ENCODE measurements at places on chromosomes 6 and 20.

GRCh38 chr6:34969662-34970265 is 80.7 kb downstream of the ANKS1A start:
- DNase-seq: peak; percentile 43

DNA sequence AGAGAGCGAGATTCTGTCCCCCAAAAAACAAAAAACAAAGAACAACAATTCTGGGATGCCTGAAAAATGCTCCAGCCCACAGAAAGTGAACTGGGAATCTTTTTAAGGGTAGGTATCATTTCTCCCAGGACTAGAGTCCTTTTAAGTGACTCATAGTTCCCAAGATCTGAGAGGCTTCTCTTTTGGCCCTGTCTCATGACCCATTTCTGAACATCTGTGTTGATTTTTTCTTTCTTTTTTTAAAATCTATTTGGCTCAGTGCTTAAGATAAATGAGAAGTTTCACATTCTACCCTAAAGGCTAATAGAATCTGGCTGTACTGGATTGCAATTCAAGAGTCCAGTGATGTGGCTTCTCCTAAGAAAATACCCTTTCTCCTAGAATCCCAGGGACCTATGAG is 217.6 kb upstream of the FOXQ1 start:
- peak; percentile 63 for DNase-seq

GRCh38 chr6:150640556-150641209 is 41.0 kb downstream of the PLEKHG1 start:
- DNase-seq: no peak

GRCh38 chr6:93282521-93283031 is 136.8 kb downstream of the EPHA7 start:
- DNase-seq: no peak

DNA sequence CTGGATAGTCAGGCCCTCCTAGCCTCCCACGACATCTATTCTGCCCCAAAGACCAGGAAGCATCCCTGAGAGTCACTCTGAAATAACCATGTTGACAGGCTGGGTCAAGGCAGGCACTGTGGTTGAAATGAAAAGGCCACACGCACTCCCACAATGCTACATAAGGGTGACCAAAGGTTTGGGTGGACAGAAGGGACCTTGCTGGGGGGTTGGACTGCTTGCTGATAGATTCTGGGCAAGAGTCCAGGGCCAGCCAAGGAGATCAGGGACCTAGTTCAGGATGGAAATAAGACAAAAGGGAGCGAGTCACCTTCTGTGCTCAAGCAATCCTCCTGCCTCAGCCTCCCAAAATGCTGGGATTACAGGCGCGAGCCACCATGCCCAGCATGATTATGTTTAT is 32.5 kb upstream of the DSN1 start:
- no peak for DNase-seq

GRCh38 chr6:14658886-14659561 is 541.5 kb downstream of the CD83 start:
- peak; percentile 50 for DNase-seq

GRCh38 chr6:169099411-169100202 is 154.0 kb downstream of the THBS2 start:
- no peak for DNase-seq

- DNase-seq: no peak
These were observed 10.9 kb upstream of the SLC22A7 start for GRCh38 chr6:43286980-43287716.

GRCh38 chr20:14633507-14633906 is 296.1 kb upstream of the FLRT3 start:
- DNase-seq: no peak

GRCh38 chr6:56915832-56916231 is 39.1 kb upstream of the BEND6 start:
- no peak for DNase-seq

DNA sequence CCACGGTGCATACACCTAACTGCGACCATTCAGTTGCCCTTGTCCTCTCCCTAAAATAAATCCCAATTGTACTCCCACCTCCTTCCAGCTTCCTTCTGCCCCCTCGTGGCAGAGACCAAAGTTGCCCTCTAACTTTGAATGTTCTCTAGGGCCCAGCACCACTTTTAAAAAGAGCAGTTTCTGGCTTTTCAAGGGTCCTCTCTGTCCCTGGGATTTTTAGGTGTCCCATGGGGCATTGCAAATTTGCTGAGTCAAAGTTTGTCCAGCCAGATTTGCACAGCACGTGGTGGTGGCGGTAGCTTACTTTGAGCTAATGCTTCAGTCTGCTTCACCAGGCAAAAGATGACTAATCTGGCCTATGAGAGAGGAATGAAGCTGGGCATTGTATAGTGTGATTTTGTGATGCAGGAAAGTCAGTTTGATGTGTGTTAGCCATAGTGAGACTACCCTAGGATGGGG is 100.2 kb downstream of the PERP start:
- peak; percentile 28 for DNase-seq

GRCh38 chr6:89927264-89927663 is 33.0 kb downstream of the GJA10 start:
- DNase-seq: no peak

- DNase-seq: no peak
These were observed 53.5 kb downstream of the CARMIL1 start for GRCh38 chr6:25332655-25333071.

DNA sequence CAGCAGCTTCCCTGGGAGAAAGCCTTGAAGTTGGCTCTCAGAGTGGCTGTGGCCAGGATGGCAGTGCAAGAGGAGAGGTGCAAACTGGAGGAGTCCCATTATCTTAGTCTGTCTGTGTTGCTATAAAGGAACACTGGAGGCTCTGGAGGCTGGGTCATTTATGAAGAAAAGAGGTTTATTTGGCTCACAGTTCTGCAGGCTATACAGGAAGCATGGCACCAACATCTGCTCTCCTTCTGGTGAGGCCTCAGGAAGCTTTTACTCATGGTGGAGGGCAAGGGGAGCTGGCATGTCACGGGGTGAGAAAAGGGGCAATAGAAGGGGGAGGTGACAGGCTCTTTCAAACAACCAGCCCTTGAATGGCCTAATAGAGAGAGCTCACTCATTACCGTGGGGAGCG is 47.1 kb downstream of the PSMG4 start:
- DNase-seq: no peak

- no peak for DNase-seq
These were observed 27.2 kb upstream of the TULP4 start for GRCh38 chr6:158284876-158285655.

GRCh38 chr6:37433657-37434271 is 743 bp downstream of the CMTR1 start:
- peak; percentile 34 for DNase-seq

DNA sequence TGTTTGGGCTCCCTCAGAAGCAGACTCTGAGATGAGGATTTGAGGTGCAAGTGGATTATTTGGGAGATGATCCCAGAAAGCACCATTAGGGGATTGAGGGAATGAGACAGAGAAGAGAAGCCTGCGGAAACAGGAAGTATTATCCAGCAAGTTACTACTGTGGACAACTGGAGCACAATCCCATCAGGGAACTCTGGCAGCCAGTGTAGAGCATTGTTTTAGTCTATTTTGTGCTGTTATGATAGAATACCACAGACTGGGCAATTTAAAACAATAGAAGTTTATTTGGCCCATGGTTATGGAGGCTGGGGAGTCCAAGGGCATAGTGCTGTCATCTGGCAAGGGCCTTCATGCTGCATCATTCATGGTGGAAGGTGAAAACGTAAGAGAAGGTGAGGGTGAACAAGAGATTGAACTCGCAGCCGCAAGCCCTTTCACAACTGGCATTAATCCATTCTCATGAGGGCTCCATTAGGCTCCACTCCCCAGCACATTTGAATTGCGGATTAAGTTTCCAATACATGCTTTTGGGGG is 43.5 kb upstream of the SLC9A8 start:
- no peak for DNase-seq

GRCh38 chr6:135231469-135231844 is 50.3 kb downstream of the MYB start:
- no peak for DNase-seq

DNA sequence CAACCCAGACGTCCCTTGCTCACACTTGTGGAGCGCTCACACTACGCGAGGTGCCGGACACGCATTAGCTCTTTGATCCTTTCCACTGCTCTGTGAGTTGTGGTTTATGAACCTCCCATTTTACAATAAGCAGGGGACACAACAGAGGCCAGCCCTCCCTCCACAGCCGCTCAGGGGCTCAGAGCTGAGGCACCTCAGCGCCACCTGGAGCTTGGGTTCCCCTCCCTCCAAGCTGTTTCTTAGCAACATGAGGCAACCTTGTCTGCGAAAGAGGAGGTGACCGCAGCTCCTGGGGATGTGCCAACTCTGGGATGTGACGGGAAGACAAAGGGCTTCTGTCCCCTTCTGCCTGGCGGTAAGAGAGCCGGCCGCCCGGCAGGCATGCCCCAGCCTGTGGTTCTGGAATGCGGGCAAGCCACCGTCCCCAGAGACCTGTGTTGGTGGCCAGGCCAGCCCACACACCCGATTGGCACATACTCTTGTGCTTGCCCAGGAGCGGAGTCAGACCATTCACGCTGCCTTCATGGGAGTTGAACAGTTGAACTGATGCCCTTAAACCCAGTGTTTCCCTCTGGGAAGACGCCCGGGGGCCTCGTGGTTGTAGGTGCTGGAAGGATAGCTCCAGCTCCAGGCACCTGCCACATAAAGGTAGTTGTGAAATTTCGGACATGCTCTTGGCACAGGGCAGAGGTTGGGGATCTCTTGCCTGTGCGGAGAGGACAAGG is 44.5 kb downstream of the RBM38 start:
- no peak for DNase-seq

DNA sequence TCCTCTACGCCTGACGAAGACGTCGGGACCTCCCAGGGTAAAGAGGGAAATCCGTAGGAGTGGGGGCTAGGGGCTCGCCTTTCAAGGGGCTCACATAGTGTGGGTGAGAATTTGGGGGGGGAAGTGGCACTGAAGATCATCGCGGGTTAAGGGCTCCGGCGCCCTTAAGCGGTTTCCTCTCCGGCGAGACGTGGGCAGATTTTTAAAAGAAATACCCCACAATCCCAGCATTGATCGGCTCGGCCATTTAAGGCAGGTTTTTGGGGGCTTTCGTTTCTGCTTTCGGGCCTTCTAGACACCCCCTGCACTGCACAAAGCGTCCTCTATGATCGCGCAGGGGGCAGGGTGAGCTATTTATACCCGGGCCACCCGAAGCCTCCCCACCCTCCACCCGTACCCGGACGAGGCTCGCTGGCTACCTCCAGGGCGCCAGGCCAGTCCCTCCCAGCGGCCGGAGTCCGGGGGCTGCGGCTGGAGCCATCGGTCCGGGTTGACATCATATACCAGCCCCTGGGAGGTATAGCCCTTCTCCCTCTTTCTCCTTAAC is 1.2 kb downstream of the NKX2-2 start:
- DNase-seq: no peak

GRCh38 chr20:16293590-16293989 is 279.7 kb downstream of the KIF16B start:
- DNase-seq: peak; percentile 14

GRCh38 chr6:9789201-9789600 is 625.7 kb downstream of the TFAP2A start:
- DNase-seq: peak; percentile 79

- no peak for DNase-seq
These were observed 16.6 kb upstream of the STK38 start for GRCh38 chr6:36563928-36564284.

- no peak for DNase-seq
These were observed 107.4 kb upstream of the TNFAIP3 start for GRCh38 chr6:137759624-137760023.

DNA sequence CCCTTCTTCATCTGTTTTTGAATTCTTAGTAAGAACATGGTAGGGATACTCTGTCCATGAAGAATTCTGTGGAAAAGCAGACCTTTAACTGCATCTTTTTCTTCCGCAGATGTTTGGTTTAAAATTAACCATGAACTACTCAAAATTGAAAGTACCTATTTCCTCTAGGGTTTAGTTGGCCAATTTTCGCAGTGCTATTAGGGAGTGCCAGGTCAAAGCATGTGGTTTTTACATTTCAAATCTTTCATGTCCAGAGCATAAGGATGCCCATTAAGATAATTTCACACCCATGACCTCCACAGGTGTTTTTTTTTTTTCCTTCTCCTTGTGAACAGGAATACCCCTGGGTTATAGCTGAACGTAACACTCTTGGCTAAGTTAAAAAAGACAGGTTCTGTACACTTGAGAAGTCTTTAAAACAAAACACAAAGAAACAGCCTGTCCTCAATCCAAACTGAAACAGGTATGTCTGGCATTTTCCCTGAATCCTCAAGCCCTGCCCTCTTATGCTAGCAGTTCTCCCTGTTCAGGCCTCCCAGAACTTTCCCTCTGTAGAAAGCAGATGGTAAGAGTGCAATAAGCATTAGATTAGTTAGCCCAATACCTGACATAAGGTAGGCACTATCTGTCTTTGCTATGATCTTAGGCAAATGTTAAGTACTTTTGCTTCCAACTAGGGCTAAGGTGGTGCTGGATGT is 67.1 kb downstream of the ELOVL5 start:
- DNase-seq: no peak

DNA sequence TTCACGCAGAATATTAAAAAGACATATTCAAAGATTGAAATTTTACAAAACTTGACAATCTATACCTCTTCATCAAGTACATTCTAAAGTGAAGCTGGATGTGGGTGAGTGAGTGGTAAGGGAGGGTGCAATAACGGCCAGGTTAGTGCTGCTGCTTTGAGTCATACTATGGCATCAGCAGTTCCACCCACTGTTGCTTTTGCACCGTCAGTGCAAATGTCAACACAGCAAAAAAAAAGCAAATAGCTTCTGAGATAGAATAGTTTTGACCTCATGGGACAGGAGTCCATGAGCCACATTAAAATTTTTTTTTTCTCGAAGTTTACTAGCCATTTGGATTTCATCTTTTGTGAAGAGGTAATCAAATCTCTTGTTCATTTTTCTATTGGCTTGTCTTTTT is 31.8 kb downstream of the PSMF1 start:
- peak; percentile 17 for DNase-seq

DNA sequence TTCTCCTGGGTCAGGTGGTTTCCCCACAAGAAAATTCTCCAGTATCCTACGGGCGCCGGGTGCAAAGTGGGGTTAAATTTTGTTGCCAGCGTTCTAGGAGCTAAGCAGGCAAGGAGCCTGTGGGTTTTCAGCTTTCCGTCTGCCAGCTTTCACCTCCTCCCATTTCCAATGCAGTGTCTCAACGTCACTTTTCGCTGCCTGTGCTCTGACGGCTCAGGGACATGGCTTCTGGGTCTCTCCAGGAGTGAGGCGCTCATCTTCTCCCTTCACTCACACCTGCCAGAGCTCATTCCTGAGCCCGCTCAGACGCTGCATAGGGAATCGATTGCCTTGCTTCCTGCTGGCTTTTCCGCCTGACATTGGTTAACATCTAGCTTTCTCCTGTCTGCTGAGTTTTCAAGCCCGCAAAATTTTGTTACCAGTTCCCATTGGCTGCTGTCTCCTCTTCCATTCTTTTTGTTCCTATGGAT is 7.3 kb upstream of the NAA20 start:
- DNase-seq: peak; percentile 33

GRCh38 chr6:40550202-40551101 is 36.7 kb downstream of the LRFN2 start:
- DNase-seq: peak; percentile 57

DNA sequence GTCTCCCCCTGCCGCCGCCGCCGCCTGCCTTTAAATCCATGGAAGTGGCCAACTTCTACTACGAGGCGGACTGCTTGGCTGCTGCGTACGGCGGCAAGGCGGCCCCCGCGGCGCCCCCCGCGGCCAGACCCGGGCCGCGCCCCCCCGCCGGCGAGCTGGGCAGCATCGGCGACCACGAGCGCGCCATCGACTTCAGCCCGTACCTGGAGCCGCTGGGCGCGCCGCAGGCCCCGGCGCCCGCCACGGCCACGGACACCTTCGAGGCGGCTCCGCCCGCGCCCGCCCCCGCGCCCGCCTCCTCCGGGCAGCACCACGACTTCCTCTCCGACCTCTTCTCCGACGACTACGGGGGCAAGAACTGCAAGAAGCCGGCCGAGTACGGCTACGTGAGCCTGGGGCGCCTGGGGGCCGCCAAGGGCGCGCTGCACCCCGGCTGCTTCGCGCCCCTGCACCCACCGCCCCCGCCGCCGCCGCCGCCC is 474 bp downstream of the CEBPB start:
- DNase-seq: no peak

Measured in mesenchymal stem cell (in vitro differentiated cells and primary cell).